ENCODE measurements at places on chromosomes 16 and 17.

DNA sequence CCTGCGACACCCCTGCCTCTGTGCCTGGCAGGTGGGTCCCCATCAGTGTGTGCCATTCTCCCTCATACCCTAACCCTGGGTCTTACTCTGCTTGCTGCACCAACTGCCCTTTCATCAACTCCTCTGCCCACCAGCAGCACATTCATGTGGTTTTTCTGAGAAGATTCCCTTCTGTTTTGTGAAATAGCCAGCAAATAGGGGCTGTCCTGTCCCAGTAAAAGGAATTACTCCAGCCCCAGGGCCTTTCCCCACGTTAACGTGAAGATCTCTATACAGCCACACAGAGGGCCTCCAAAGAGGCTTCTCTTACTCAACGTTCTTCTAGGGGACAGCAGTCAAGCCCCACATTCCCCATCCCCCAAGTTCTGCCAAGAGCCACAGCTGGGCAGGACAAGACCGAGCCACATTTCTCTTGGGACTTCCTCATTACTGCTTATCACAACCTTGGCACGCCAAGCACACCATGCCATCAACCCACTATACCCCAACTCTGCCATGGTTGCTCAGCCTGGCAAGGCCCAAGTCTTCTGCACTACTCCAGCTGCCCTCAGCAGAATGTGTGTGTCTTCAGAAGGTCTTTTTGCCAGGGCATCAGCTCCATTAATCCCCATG lies 18.7 kb upstream of the CCL2 start:
- DNase-seq: no peak

GRCh38 chr17:64196601-64197000 lies 66.5 kb downstream of the TEX2 start:
- no peak for DNase-seq

- no peak for DNase-seq
Measured at GRCh38 chr17:70597774-70598173, 428.4 kb downstream of the KCNJ2 start.

GRCh38 chr16:56985288-56985961 lies 3.9 kb upstream of the NLRC5 start:
- peak; percentile 71 for DNase-seq

DNA sequence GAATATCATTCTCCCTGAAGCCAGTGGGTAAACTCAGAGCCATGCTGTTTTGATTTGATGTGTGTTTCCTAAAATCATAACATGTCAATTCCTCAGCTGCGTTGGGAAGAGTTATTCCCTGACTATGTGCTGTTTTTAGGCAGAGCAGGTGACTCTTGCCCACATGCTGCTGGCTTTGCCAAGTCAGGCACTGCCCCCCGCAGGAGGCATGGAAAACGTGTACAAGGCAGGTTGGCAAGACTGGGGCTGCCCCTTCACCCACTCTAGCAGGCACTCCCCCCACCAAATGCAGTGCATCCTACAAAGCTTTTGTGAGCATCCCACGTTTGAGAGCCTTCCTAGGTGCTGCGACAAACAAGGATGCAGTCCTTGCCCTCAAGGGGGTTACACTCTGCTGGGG lies 38.3 kb upstream of the NAT9 start:
- DNase-seq: no peak

DNA sequence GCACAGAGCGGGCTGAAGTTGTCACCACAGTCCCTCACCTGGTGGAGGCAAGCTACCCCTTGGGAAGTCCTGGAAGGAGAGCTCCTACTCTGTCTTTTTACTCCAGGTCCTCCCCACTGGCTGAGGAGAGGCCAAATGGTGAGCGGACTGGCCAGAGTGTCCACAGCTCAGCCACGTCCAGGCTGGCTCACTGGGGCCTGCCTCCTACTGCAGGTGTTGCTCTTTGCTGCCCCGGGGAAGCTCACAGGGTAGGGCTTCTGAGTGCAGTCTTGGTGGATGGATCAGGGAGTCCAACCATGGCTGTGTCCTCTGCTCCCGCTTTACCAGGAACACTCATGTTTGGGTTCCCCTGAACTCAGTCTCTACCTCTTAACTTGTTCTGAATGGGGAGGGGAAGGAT lies 2.7 kb downstream of the B9D1 start:
- DNase-seq: no peak

- no peak for DNase-seq
Measured at GRCh38 chr16:77549876-77550275, 115.0 kb upstream of the ADAMTS18 start.

DNA sequence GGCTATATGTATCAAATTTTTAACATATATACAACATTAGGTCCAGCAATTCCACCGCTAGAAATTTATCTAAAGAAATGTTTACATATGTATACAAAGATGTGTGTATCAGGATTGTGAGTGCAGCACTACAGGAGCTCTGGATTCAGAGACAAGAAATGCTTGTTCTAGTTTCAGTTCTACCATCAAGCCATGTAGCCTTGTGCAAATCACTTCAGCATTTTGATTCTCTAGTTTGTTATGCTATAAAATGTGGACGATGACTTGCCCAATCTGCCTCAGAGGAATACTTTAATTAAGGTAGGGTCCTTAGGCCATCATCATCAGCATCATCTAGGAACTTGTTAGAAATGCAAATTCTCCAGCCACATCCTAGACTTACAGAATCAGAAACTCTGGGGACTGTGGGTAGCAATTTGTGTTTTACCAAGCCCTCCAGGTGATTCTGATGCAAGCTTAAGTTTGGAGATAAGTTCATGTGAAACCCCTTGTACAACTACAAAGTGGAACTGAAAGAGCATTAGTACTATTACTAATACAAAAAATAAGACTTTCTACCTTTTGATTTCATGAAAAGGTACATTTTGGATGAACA lies 131.2 kb upstream of the CORO6 start:
- DNase-seq: no peak

DNA sequence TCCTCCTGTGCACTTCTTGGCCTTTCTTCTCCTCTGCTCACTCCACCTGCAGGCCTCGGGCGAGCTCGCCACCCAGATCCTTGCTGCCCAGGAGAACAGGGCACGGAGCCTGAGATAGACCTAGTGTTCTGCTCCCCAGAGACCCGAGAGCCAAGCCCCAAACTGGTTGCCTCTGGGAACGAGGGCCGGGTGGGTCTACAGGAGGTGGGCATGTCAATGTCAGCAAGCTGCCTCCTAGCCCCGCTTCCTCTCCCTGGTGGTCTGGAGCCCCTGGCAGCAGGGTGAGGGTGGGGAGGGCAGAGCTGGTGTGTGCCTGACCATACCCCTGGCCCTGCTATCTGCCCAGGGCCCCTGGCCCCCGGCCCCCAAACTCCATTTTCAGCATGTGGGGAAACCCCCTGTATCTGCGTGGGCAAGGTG lies 841 bp upstream of the NDRG4 start:
- DNase-seq: no peak

GRCh38 chr17:76071531-76072147 lies 678 bp downstream of the SRP68 start:
- no peak for DNase-seq

- peak; percentile 78 for DNase-seq
Measured at GRCh38 chr16:9123871-9124270, 32.4 kb downstream of the HAPSTR1 start.

GRCh38 chr17:17835415-17836249 lies 1.2 kb downstream of the SREBF1 start:
- no peak for DNase-seq

GRCh38 chr17:30519707-30520106 lies 42.5 kb downstream of the GOSR1 start:
- DNase-seq: no peak

GRCh38 chr17:17781591-17782496 lies 54.9 kb downstream of the SREBF1 start:
- no peak for DNase-seq

GRCh38 chr17:57599271-57600045 lies 145.6 kb downstream of the CCDC182 start:
- no peak for DNase-seq

- DNase-seq: no peak
Measured at GRCh38 chr17:48925991-48926342, 17.8 kb downstream of the UBE2Z start.

GRCh38 chr16:23753908-23754593 lies 775 bp upstream of the CHP2 start:
- DNase-seq: no peak

GRCh38 chr17:80645706-80646325 lies 101.2 kb downstream of the RPTOR start:
- DNase-seq: no peak

DNA sequence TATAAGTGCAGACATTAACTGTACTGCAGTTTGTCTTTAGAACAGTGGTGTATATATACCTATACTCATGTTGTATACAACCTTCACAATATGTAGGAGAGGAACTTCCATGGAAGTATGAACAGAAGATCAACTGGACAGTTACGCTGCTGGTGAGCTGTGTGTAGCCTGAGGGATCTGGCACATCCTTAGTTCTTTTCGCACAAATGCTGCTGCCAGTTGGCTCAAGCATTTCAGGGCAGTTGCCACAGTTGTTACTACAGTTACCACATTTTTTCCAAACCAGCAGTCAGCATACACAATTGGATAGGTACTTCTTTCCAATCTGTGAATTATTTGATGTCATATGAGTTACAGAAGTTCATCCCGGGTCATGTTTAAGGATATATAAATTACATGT lies 539.6 kb upstream of the HSBP1 start:
- DNase-seq: no peak

GRCh38 chr17:32275060-32276042 lies 9.7 kb downstream of the RHBDL3 start:
- DNase-seq: no peak

DNA sequence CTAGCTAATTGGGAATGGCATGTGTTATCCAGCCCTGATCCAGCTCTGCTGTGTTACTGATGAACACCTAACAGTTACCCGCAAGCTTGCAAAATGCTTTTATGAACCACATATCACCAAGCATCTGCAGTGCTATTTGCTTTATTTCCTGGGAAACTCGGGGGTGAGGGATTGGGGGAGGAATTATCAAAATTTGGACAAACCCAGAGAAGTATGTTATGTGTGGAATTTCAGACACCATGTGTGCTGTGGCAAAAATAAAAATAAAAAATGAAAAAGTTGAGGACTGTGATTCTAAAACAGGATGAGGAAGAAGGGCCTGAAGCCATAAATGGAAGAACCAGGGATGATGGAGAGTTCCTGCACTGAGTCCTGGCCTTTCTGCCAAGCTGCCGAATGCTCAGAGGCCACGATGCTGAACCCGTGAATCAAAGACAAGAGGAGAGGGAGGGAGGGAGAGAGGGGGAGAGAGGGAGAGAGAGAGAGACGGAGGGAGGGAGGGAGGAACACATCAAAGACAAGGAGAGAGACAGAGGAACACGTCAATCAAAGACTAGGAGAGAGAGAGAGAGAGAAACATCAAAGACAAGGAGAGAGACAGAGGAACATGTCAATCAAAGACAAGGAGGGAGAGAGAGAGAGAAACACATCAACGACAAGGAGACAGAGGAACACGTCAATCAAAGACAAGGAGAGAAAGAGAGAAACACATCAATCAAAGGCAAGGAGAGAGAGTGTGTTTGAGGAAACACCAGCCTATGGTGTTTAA lies 89.8 kb downstream of the MRM3 start:
- no peak for DNase-seq

DNA sequence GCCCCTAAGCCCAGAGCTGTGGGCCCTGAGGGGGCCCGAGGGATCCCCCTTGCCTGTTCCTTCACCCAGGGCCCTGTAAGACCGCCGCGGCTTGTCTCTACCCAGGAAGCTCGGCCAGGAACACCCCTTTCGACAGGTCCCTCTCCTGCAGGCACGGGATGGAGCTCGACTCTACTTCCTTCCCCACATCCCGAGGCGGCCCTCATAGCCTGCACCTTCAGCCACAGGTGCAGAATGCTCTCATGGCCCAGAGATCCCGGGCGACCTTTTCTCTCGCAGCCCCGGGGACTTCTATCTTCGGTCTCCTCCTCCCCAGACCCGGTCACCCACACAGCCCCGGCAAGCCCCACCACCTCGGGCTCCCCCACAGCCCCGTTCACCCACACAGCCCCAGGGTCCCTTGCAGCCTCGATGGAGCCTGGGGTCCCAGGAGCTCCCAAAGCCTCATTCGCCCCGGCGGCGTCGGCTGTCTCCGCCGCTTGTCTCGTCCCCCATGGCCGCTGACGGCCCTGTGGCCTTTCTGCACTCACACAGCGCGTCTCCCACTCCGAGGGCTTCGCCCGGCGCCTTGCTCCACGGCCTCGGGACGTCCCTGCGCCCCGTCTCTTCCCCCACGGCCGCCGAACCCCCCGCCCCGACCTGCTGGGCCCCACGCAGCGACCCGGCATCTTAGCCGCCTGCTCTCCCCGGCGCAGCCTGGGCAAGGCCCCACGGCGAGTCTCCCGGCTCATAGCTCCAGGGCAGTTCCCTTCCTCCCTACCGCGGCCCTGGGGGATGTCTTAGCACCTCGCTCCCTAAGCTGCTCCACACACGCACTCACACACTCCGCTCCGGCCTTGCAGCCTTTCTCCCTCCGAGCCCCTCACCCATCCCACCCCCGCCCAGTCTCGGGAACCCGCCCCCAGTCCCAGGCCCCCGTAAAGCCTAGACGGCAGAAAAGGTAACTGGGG lies 650 bp downstream of the KIAA0753 start:
- peak; percentile 37 for DNase-seq

DNA sequence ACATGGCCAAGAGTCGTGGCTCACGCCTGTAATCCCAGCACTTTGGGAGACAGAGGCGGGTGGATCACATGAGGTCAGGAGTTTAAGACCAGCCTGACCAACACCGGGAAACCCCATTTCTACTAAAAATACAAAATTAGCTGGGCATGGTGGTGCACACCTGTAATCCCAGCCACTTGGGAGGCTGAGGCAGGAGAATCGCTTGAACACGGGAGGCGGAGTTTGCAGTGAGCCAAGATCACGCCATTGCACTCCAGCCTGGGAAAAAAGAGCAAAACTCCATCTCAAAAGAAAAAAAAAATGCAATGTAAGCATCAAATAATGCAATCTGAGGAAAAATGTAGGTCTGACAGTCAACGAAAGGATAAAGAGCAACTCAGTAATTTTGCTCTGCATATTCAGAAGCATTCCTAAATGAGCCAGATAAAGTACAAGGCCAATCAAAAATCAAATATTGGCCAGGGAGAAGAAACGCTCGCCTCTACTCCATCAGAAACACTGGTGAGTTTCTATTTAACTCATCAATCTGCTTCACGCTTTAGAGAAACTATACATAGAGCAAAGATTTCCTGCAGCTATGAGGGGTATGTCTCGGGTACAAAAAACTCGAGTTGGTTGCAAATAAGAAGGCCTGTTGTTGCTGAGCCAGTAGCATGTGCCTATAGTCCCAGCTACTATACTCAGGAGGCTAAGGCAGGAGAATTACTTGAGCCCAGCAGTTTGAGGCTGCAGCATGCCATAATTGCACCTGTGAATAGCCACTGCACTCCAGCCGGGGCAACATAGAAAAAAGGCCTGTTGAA lies 3.7 kb downstream of the TXNDC11 start:
- no peak for DNase-seq

- no peak for DNase-seq
Measured at GRCh38 chr17:59763861-59764260, 56.4 kb downstream of the VMP1 start.

Measured in LoVo (cell line).